ENCODE measurements at places on chromosomes 1 and 21. TPM values are rescaled to one million over a fixed set of nuclear protein-coding genes. Genes with fewer than 3 reads are reported as not detected.

- DNase-seq: peak; percentile 90
- H3K4me1 ChIP-seq: peaks cover 16% of the 10 kb centered on the region
- no peak overlapping the region for H3K4me3 ChIP-seq
- H3K36me3 ChIP-seq: no peaks in the 10 kb centered on the region
- H3K27me3 ChIP-seq: no peaks in the 10 kb centered on the region
Measured at GRCh38 chr1:94544706-94545490, 3.3 kb upstream of the F3 start.

GRCh38 chr1:25066256-25066655 lies 136.2 kb upstream of the RUNX3 start:
- peaks cover 16% of the 10 kb centered on the region for H3K27me3 ChIP-seq
- H3K36me3 ChIP-seq: no peaks in the 10 kb centered on the region
- peak; percentile 71 for DNase-seq
- no peaks in the 10 kb centered on the region for H3K4me1 ChIP-seq
- no peak overlapping the region for H3K4me3 ChIP-seq
- H3K27ac ChIP-seq: no peak overlapping the region

GRCh38 chr1:245098924-245099323 lies 55.9 kb upstream of the KIF26B start:
- H3K27ac ChIP-seq: no peak overlapping the region
- DNase-seq: no peak
- no peaks in the 10 kb centered on the region for H3K4me1 ChIP-seq
- H3K27me3 ChIP-seq: no peaks in the 10 kb centered on the region
- no peaks in the 10 kb centered on the region for H3K36me3 ChIP-seq

Gene TMEM125
- not detected for total RNA-seq

- no peak overlapping the region for H3K4me3 ChIP-seq
- H3K27me3 ChIP-seq: no peaks in the 10 kb centered on the region
- no peak for DNase-seq
- H3K4me1 ChIP-seq: no peaks in the 10 kb centered on the region
Measured at GRCh38 chr1:179860652-179861051, 17.0 kb downstream of the TOR1AIP2 start.

- no peak overlapping the region for H3K27ac ChIP-seq
- no peak for DNase-seq
- H3K4me3 ChIP-seq: no peak overlapping the region
- peaks cover 2% of the 10 kb centered on the region for H3K27me3 ChIP-seq
Measured at GRCh38 chr1:40853885-40854170, 8.3 kb downstream of the CITED4 start.

DNA sequence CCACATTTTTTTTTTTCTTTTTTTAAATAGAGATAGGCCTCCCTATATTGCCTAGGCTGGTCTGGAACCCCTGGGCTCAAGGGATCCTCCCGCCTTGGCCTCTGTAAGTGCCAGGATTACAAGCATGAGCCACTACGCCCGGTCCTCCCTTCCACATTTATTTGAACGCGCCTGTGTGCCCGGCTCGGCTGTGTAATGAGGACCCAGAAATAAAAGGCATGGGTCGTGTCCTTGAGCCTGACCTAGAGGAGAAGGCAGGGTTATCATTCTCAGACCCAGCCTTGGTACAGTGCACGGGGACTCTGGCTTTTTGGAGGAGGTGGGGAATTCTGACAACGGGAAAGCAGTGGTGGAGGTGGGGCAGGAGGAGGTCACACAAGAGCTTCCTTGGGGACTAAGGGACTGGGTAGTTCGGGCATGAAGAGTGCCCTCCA lies 841 bp downstream of the CENPF start:
- H3K27ac ChIP-seq: peak overlapping the region; percentile 89
- H3K4me1 ChIP-seq: peaks cover 5% of the 10 kb centered on the region
- H3K36me3 ChIP-seq: no peaks in the 10 kb centered on the region
- no peak for DNase-seq
- H3K4me3 ChIP-seq: peak overlapping the region; percentile 84

- H3K27me3 ChIP-seq: peaks cover 27% of the 10 kb centered on the region
- H3K4me3 ChIP-seq: no peak overlapping the region
- H3K27ac ChIP-seq: no peak overlapping the region
- no peaks in the 10 kb centered on the region for H3K4me1 ChIP-seq
- H3K36me3 ChIP-seq: no peaks in the 10 kb centered on the region
Measured at GRCh38 chr1:47995306-47996050, 1.7 kb downstream of the TRABD2B start.

Gene OR2L2
- total RNA-seq: under 0.01 TPM

- no peak for DNase-seq
- peaks cover 12% of the 10 kb centered on the region for H3K4me1 ChIP-seq
- H3K4me3 ChIP-seq: no peak overlapping the region
- peak overlapping the region; percentile 66 for H3K27ac ChIP-seq
Measured at GRCh38 chr21:45330851-45331261, 43.2 kb upstream of the POFUT2 start.

Gene VHLL
- not detected for total RNA-seq

DNA sequence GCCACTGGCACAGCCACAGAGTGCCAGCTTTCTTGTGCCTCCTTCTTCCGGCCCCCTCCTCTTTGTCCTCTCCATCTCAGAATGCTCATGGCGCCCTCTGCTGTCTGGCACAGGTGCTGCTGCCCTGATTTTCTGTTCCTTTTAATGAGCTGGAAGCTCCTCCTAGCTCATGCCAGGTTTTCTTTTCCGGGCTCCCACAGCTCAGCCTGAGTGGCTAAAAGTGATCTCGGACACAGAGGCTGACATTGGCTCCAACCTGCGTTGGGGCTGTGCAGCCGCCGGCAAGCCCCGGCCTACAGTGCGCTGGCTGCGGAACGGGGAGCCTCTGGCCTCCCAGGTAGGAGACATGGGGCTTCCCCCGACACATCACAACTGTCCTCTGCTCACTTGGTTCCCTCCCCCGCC lies 18.7 kb downstream of the CNTN2 start:
- peaks cover 2% of the 10 kb centered on the region for H3K27me3 ChIP-seq
- DNase-seq: peak; percentile 48
- H3K36me3 ChIP-seq: no peaks in the 10 kb centered on the region
- no peaks in the 10 kb centered on the region for H3K4me1 ChIP-seq

- no peak overlapping the region for H3K27ac ChIP-seq
- H3K27me3 ChIP-seq: no peaks in the 10 kb centered on the region
- H3K36me3 ChIP-seq: no peaks in the 10 kb centered on the region
- H3K4me1 ChIP-seq: no peaks in the 10 kb centered on the region
- no peak overlapping the region for H3K4me3 ChIP-seq
Measured at GRCh38 chr1:36805979-36806640, 228.2 kb downstream of the GRIK3 start.

- H3K27me3 ChIP-seq: no peaks in the 10 kb centered on the region
- peak; percentile 52 for DNase-seq
- H3K36me3 ChIP-seq: peaks cover 15% of the 10 kb centered on the region
- peak overlapping the region; percentile 84 for H3K27ac ChIP-seq
- peak overlapping the region; percentile 73 for H3K4me3 ChIP-seq
Measured at GRCh38 chr1:43358121-43358745, 548 bp upstream of the CDC20 start.

Gene MEX3A
- total RNA-seq: 1.7 TPM

Gene KCNA3
- 5.6 TPM for total RNA-seq

- no peaks in the 10 kb centered on the region for H3K36me3 ChIP-seq
- no peak overlapping the region for H3K27ac ChIP-seq
- H3K27me3 ChIP-seq: no peaks in the 10 kb centered on the region
- H3K4me1 ChIP-seq: no peaks in the 10 kb centered on the region
- peak; percentile 7 for DNase-seq
Measured at GRCh38 chr1:198788561-198789064, 149.8 kb downstream of the PTPRC start.
